Osteocyte (in vitro differentiated cells): ENCODE measurements at places on chromosomes 11 and 22.

DNA sequence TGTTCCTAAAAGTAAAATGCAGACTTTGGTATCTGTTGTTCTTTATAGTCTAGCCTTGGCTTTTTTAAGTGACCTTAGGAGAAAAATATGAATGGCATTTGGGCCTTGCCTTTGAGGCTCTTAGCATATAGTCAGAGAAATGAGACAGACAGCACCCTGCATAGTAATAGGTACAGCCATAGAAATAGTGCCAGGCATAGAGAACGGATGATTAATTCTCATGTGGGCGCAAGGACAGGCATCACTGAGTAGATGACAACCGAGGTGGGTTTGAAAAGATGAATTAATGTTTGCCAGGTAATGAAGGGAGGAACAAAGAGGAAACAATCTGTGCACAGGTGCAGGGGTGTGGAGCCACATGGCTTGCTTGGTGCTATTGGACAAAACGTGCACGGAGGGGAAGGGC lies 90.5 kb downstream of the BMAL1 start:
- DNase-seq, result no peak

DNA sequence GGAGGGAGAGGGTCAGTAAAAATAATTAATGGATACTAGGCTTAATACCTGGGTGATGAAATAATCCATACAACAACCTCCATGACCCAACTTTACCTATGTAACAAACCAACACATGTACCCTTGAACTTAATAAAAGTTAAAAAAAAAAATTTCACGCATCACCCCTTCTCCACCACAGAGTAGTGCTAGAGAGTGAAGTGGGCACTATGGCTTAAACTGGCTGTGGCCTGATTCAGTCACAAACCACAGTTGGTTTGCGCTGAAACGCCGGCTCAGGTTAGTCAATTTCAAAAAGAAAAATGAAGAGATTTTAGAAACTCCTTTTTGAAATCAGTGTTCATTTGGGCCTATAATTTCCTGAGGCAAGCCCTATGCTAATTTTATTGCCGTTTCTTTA lies 144.3 kb downstream of the TRPC6 start:
- DNase-seq, result no peak

- DNase-seq, result no peak
Measured at GRCh38 chr22:24137595-24137994, 43.7 kb upstream of the SUSD2 start.

- no peak for DNase-seq
Measured at GRCh38 chr22:42134100-42135020, 3.8 kb upstream of the CYP2D6 start.

- no peak for DNase-seq
Measured at GRCh38 chr11:117822074-117823033, 2.2 kb downstream of the FXYD2 start.

- DNase-seq, result no peak
Measured at GRCh38 chr11:89667001-89667400, 43.1 kb upstream of the TRIM77 start.

DNA sequence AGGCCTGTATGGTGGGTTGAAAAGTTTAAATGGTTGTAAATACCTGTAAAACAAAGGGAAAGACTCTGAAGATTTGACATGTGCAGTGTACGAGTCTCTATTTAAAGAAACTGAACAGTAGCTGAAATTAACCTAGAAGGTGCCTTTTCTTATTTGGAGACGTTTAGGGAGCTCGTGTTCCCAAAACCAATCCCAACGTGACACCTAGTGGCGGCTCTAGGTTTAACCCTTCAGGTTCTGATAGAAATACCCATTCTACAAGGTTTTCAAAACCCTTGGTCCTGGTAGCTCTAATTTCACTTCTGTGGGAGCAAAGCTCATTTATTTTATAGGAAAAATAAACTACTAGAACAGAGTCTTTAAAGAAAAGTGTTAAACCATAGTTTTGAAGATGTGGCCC lies 258.3 kb downstream of the LRRC4C start:
- DNase-seq, result no peak

DNA sequence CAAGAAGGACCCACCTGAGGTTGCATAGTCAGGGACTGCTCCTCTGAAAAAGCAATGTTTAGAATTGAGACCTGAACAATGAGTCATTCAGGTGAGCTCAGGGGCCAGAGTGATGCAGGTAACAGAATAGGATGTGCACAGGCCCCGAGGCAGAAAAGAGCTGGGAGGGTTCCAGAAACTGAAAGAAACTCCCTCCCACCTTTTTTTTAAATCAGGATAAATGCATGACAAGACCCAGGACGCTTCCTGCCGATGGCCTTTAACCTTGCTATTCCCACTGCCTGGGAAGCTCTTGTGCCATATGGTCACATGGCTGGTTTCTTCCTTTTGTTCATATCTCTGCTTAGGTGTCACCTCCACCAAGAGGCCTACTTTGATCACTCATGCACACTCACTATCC lies 214.2 kb upstream of the ZBED5 start:
- no peak for DNase-seq

DNA sequence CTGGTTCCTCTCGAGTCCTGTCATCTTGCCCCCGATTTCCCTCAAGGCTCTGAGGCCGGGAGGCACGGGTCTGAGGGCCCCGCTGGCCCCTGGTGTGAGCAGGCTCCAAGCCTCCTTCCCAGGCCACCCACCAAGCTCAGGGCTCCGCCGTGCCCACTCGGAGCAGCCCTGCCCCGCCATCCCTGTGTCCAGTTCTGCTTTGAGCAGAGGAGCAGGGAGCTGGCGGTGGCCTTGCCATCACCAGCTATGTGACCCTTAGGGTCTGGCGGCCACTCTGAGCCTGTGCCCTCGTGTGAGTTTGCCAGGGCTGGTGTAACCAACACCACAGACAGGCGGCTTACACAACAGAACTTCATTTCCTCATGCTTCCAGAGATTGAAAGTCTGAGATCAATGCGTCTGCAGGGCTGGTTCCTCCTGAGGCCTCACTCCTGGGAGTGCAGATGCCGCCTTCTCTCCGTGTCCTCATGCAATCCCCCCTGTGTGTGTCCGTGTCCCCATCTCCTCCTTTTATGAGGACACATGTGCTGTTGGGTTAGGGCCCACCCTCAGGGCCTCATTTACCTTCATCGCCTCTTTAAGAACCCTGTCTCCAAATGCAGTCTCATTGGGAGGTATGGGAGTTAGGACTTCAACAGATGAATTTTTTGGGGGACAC lies 36.5 kb upstream of the CELSR1 start:
- DNase-seq, result no peak

DNA sequence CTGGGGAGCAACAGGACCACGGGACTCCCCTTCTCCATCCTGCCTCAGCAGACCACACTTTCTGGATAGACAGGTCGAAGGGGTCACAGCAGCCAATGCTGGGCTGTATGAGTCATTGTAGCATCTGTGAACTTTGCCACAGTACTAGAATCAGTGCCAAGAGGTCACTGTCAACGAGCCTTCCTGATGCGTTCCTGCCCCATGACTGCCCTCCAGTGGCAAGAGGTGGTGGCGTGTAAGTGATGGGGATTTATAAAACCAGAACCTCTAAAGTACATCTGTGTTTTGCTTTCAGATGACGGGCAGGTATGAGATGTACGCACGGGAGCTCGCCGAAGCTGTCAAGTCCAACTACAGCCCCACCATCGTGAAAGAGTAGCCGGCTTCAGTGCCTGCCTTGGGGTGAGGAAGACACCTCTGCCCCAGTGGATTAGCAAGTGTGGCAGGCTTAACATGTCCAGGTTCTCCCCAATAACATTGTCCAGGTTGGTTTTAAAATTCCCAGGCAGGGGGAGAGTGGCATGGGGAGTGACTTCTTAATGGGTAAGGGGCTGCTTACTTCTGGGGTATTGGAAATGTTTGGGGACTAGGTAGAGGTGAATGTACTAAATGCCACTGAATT lies 29.4 kb downstream of the GUCD1 start:
- DNase-seq, result no peak

GRCh38 chr22:32854351-32854804 lies 52.9 kb downstream of the TIMP3 start:
- no peak for DNase-seq

DNA sequence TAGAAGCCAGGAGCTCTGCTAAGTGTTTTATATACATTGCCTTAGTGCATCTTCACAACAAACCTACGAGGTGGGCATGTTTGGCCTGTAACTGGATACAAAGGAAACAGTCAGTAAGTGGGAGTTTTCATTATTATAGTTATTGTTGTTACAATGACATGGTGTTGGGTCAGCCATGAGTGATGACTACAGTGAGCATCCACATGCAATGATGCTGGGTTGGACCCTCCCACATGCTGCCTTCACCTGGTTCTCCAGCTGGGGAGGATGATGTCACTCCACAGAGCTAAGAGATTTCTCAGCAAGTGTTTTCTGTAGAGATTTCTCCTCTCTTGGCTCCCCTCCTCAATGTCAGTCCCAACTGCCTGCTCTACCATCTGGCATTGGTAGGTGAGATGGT lies 59.3 kb downstream of the EHF start:
- DNase-seq, result no peak

DNA sequence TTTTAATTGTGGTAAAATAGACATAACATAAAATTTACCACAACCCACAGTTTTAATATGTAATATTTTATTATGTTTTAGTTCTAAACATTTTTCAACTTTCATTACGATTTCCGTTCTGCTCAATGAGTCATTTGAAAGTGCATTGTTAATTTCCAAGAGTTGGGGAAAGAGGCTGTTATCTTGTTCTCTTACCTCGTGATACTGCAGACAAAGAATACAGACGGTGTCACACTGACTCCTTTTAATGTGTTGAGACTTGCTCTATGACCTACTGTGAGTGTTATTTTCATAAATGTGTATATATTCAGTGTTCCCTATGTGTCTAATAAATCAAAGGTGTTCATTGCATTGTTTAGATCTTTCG lies 10.8 kb upstream of the RAC2 start:
- DNase-seq, result no peak

- no peak for DNase-seq
Measured at GRCh38 chr11:78539506-78539905, 35.2 kb downstream of the NARS2 start.

GRCh38 chr11:73469401-73469800 lies 93.2 kb downstream of the RELT start:
- DNase-seq, result no peak

DNA sequence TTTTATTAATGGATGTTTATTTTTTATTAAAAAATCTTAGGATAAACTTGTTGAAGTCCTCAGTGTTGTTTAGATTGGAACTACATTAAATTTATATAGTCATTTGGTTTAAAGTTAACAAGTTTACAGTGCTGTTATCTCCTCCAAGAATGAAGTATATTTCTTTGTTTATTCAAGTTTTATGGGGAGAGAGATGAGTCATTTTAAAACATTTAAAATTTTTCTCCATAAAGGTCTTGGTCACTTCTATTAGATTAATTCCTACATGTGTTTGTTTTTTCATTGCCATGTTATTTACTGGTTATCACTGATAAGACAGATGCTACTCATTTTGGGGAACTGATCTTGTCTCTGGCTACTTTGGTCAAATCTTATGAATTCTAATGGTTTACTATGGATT lies 429.6 kb downstream of the METTL15 start:
- DNase-seq, result no peak

GRCh38 chr11:47257517-47258316 lies at the start of gene NR1H3:
NR1H3 (plus strand) TSS chr11:47257996; CDS start chr11:47259217, 1,221 bp downstream.
- no peak for DNase-seq

- no peak for DNase-seq
Measured at GRCh38 chr22:36464715-36465231, 16.7 kb downstream of the TXN2 start.

DNA sequence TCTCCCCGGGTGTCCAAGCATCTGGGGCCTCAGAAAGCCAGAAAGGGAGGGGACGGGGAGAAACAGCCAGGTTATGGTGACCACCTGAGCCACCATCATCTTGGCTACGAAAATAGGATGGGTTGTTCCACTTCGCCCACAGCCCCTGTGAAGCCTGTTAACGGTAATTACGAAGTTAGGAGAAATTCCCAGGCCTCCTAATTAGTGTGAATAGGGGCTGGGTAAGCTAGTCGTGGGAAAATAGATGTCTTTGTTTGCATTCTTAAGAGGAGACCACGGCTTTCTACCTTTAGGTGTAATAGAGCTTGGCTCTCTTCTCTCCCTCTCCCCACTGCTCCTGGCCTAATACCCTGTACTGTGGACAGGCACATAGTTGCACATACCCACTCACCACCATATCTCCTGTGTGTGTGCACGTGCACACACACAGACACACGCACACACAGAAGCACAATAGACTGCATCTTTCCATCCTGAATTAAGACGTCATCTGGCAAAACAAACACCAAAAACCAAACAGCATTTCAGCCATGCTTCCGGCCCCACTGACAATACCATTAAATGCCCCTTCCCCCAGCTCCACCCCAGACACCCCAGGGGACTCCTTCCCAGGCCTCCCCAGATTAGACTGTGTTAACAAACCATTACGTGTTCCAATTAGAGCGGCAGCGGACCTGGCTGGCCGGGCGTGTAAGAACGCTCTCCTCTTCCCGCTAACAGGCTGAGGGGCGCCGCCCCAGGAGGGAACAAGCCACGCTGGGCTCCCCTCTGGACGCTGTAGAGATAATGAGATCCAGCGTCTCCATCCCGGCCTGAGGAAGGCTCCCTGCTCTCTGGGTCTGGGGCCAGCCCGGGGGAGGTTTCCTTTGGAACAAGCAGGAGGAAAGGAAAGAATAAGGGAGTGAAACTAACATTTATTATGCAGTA lies 72.8 kb downstream of the TP53I11 start:
- DNase-seq, result no peak

GRCh38 chr22:37905534-37906363 lies at the start of gene MICALL1:
MICALL1 (plus strand) TSS chr22:37906297; CDS start chr22:37906423, 126 bp downstream.
- DNase-seq, result no peak

DNA sequence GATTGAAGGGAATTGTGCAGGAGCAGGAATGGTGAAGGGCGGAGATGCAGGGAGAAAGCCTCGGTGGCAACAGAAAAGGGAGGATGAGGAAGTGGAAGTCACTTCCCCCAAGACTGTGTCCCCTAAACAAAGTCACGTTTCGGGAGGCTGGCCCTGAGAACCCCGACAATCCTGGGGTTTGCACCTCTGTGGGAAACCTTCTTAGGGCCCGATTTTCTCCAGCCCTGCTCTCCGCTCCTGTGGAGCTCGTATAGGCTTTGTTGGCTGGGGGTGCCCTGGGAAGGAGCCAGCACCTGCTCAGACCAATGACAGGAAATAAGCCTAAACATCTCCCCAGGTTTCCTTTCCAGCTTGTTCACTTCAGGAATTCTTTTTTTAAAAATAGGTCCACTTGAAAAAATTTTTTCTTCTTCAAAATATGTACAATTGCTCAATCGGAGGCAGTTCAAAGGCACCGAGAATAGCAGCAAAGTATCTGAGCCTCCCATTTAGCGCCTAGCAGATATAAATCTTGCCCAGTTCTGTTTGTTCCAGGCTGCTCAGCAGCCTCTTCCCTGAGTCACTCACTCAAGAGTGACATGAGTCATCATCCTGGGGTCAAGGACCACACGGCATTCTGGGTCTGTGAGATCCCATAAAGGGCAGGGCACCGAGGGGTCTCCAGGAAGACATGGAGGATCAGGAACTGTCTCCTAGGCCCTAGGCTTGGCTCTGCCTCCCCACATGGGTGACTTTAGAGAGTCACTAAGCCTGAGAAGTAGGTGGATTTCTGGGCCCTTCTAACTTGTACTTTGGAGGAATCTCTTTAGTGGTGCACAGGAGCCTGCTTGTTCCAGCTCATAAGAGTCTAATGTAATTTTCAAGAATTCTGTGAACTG lies 34.0 kb downstream of the IRAG1 start:
- DNase-seq, result no peak

GRCh38 chr11:69818231-69818602 lies 999 bp downstream of the FGF3 start:
- DNase-seq, result no peak
